SJCRH30 (cell line): ENCODE measurements at places on chromosomes 3 and 15.

GRCh38 chr3:177358977-177359592, 161.8 kb upstream of the TBL1XR1 start:
- no peak for DNase-seq

GRCh38 chr15:79436037-79436780, 4.1 kb downstream of the MINAR1 start:
- DNase-seq, result no peak

- DNase-seq, result no peak
Measured at GRCh38 chr3:168850109-168850508, 754.4 kb upstream of the GOLIM4 start.

- peak; percentile 27 for DNase-seq
Measured at GRCh38 chr3:120559242-120560061, 36.7 kb upstream of the NDUFB4 start.

DNA sequence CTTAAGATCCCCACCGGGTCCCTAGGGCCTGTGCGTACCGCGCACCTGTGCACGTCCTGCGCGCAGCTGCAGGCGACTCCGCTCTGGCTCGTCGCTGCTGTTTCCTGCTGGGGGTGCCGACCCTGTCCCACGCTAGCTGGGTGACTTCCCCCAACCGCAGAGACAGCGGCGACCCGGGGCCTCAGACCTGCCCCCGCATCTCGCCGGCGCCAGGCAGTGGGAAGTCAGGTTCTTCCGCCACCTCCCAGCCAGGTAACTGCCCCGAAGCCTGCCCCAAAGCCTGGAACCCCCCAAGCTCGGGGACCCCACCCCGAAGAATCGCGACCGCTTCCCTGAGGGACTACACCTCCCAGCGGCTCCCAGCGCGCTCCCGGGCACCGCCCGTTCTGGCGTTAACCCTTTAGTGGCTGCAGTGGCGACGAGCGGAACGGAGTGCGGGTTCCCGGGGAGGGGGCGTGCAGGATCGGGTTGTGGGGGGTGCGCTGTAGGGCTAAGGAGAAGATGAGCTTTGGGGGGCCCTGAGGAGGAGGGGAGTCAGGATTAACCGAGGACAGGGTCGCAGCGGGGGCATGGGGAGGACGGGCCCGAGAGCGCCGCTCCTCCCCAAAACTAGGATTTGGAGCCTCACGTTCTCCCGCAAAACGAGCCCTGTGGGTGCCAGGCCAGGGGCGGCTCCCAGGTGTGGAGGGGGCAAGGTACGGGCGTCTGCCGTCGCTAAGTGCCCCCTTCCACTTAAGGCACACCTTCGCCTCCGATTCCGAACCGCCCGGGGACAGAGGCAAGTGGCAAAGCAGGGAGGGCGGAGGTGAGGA, 589 bp downstream of the NEIL1 start:
- peak; percentile 47 for DNase-seq

GRCh38 chr3:45128950-45129349, 17.2 kb downstream of the CDCP1 start:
- no peak for DNase-seq

DNA sequence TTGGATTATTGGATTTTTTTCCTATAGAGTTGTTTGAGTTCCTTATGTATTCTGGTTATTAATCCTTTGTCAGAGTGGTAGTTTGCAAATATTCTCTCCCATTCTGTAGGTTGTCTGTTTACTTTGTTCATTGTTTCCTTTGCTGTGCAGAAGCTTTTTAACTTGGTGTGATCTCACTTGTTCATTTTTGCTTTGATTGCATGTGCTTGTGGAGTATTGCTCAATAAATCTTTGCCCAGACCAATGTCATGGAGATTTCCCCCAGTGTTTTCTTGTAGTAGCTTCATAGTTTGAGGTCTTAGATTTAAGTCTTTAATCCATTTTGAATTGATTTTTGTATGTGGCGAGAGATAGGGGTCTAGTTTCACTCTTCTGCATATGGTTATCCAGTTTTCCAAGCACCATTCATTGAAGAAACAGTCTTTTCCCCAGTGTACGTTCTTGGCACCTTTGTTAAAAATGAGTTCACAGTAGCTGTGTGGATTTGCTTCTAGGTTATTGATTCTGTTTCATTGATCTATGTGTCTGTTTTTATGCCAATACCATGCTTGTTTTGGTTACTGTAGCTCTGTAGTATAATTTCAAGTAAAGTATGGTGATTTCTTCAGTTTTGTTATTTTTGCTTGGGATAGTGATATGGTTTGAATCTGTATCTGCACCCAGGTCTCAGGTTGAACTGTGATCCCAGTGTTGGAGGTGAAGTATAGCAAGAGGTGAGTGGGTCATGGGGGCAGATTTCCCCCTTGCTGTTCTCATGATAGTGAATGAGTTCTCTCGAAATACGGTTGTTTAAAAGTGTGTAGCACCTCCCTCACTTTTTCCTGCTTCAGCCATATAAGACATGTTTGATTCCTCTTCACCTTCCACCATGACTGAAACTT, 46.1 kb upstream of the TNFSF10 start:
- DNase-seq, result no peak

DNA sequence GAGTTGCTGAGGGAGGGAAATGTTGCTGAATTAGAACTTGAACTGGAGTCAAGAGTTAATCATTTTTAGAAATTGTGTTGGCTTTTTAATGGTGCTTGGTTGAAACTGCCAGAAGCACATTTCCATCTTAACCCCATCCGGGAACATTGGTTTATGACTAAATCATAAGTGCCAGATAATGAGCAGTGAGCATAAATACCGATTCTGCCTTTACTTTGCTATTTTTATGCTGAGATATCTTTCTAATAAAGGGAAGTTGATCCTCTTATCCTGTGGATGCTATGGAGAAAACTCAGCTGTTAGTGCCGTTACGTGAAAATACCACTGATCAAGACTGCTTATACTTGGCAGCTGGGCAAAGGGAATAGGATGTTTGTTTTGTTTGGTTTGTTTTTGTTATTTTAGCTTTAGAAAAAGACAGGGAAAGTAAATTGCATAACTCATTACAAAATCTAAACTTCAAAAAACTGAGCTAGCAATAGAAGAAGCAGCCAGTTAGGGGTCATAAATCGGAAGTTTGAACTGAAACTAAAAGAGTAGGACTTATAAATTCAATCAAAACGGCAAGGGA, 813.1 kb downstream of the NAALADL2 start:
- DNase-seq, result peak; percentile 15

- no peak for DNase-seq
Measured at GRCh38 chr3:188568736-188569135, 414.8 kb downstream of the LPP start.

DNA sequence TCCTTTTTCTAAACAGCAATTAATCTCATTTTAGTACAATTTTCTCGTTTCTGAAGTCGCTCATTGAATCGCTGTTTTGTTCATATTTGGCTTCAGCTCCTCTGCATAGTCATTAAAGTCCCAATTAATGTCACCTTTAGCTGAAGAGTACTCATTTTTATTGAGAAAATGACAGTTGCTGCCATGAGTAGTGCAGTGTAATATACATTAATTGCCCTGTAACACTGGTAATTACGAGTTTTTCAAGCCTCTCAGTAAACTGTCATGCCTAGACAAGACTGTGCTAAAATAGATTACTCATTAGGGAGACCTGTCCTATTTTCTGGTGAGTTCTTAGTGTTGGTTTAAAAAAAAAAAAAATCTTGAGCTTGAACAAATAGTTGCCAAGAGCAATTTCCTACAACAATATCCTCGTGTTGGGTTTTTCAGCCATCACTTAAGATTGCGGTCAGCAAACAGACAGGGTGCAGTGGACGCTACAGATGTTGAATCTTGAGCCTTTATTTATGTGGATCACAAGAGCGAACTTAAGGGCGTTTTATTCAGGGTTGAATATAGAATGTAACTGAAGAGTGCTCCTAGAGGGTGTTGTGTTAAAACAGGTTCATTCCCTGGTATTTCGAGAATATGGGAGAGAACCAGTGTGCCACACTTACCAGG, 176.0 kb downstream of the CDIN1 start:
- no peak for DNase-seq

- DNase-seq, result no peak
Measured at GRCh38 chr3:17158941-17159682, 274.4 kb downstream of the PLCL2 start.

DNA sequence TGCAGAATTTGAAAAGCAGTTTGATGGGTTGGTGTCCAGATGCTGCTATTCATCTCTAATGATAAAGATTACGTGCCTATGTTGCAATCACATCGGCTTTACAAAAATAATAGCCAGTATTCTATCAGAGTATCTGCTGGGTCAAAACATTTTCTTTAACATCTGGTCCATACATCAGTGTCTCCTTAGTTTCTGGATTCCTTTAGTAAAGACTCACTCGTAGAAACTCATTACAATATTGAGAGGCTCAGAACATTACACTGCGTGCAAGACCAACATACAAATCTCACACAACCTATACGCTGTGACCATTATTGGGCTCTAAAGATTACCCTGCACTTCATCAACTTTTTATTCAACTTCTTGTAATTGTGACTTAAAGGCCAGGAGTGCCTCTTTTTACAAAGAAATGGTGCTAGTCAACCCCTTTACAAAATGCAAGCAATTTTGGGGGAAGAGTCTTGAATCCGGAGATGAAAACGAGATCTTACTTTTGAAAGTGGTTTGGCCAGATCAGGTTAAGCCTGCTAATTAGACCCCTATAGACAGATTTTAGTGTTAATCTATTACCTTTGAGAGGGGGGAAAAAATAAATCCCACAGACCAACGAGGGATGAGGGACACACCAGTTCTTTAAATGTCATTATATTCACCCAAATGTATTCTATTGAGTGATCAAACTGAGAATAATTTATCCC, 2.9 kb downstream of the TRA2B start:
- no peak for DNase-seq

DNA sequence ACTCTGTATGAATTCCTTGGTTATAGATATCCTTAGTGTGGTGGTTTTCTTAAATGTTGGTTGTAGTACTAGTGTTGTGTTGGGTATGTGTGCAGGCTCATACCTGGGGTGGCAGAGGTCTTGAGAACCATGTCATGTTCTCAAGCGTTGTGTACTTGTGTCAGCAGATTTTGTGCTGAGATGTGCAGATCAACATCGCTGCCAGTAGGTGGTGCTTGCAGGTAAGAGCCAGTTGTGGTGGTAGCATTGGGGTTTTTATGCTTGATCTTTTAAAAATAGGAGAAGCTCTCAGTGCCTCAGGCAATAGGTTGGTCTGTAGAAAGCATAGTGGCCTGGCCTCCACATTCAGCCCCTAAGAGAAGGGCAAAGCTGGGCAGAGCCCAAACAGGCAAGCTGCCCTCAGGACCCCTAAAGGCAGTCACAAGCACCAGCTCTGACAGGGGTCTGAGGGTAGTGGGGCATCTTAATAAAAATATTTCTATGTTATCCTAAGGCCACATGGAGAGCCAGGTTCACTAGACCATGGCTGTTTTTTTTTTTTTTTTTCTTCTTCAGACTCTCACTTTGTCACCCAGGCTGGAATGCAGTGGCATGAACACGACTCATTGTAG, 164.0 kb downstream of the IL20RB start:
- peak; percentile 56 for DNase-seq

- no peak for DNase-seq
Measured at GRCh38 chr3:31576521-31576920, 43.8 kb downstream of the STT3B start.

DNA sequence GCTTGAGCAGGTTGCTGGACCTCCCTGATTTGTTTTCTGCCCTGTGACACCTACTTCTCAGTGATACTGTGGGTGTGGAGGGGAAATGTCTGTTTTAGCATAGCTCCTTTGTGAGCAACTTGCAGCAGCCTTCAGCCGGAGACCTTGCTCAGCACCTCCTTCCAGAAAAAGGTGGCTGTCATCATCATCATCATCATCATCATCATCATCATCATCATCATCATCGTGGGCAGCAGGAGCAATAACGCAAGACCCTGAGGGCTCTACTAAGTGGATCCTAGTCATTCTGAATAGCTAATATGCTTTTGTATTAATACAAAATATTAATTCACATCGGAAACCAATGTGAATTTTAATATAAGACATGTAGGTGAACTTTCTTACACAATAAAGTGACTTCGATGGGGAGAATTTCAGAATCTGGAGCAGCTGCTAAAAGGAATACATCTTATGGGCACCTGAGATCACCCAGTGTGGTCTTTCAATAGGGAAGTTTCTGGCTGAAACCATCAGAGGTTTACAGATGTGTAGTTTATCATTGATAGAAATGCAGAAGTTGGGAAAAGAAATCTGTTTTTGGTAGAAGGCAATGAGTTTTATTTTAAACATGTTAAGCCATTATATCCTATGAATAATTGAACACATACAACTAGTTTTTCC, 8.6 kb downstream of the GABRR3 start:
- DNase-seq, result no peak

DNA sequence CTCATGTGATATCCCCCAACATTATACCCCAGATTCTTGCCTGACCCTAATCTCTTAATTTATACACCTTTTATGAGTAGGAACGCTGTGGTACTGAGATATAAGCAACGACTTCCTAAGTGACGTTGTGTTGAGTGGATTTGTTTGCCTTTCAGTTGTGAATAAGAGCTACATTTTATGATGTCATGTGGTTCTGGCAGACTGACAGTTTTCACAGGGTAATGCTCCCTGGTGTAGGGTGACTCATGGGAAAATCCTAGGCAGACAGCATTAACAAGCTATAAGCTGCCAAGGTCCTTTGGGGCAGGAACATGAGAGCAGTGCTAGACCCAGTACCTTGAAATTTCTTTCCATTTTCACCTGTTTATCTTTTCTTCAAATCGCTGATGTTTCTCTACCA, 11.2 kb downstream of the C3orf52 start:
- DNase-seq, result peak; percentile 66

- no peak for DNase-seq
Measured at GRCh38 chr3:171955598-171955997, 83.8 kb upstream of the FNDC3B start.

GRCh38 chr3:194251891-194252560, 99.1 kb downstream of the CPN2 start:
- DNase-seq, result no peak

DNA sequence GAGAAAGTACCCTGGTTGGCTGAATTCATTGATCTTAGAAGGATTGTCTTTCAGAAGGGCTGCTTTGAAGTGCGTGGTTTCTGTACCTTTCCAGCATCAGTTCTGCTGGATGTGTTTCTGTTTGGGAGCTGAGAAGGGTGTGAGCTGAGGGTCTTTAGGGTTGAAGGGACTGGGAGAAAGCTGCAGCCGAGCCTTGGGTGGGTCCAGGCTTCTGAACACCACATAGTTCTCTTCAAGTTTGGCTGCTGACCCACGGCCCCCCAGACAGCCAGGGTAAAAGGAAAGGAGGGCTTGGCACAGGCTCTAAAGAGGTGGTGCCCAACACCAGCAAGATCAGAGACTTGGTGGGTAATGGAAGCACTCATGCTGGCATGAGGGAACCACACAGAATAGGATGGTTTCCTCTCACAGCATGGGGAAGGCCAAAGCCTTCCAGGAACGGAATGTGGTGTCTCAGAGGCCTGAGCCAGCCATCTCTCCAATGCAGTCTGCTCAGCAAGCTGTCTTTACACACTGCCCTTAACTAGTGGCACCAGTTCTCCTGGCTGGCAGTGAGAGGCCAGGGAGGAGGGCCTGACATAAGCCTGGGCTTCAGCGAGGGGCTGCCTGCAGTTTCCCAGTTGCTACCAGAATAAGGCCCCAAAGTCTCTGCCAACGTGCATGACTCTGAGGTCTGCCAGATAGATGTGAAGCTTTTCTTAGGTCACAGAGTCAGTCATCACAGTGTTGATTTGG, 239.0 kb upstream of the TRIM42 start:
- no peak for DNase-seq

GRCh38 chr3:141331377-141332318, 36.7 kb upstream of the ZBTB38 start:
- peak; percentile 34 for DNase-seq
